Stimulated activated CD8-positive, alpha-beta memory T cell treated with anti-CD3 and anti-CD28 coated beads, Interleukin-4, amount 100 ng/mL, for 1 hour (primary cell): ENCODE measurements at places on chromosomes 5 and 9.

GRCh38 chr9:123880420-123880819 lies 49.5 kb downstream of the DENND1A start:
- DNase-seq, result no peak

DNA sequence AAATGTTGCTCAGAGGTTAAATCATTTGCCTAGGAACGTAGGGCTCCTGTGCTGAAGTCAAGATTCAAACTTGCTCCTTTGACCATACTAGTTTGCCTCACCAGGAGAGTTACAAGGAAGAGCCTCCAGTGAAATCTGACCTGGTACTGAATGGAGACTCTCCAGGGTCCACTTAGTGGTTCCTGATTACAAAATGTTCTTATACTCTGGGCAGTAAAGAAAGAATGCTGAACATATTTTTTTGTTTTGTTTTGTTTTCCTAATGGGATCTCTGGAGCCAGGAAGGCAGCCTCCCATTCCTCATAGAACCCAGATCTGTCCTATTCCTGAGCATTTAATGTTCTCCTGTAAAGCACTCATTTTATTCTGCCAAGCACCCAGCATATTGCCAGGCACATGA lies 256.5 kb upstream of the CLINT1 start:
- DNase-seq, result no peak

DNA sequence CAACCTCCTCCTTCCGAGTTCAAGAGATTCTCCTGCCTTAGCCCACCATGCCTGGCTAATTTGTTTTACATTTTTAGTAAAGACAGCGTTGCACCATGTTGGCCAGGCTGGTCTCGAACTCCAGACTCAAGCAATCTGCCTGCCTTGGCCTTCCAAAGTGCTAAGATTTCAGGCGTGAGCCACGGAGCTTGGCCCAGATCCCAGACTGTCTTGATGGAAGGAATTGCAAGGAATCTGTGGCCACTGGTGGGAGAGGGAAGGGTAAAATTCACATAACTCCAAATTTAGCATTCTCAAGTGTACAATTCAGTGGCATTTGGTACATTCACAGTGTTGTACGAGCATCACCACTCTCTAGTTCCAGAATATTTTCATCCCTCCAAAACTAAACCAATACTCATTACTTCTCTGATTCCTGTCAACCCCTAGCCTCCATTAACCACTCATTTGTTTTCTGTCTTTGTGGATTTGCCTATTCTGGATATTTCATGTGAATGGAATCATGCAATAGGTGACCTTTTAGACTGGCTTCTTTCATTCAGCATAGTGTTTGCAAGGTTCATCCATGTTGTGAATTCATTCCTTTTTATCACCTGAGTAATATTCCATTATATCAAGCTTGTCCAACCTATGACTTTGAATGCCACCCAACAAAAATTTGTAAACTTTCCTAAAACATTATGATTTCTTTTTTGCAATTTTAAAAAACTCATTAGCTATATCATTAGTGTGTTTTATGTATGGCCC lies 8.9 kb upstream of the MYO10 start:
- DNase-seq, result no peak

DNA sequence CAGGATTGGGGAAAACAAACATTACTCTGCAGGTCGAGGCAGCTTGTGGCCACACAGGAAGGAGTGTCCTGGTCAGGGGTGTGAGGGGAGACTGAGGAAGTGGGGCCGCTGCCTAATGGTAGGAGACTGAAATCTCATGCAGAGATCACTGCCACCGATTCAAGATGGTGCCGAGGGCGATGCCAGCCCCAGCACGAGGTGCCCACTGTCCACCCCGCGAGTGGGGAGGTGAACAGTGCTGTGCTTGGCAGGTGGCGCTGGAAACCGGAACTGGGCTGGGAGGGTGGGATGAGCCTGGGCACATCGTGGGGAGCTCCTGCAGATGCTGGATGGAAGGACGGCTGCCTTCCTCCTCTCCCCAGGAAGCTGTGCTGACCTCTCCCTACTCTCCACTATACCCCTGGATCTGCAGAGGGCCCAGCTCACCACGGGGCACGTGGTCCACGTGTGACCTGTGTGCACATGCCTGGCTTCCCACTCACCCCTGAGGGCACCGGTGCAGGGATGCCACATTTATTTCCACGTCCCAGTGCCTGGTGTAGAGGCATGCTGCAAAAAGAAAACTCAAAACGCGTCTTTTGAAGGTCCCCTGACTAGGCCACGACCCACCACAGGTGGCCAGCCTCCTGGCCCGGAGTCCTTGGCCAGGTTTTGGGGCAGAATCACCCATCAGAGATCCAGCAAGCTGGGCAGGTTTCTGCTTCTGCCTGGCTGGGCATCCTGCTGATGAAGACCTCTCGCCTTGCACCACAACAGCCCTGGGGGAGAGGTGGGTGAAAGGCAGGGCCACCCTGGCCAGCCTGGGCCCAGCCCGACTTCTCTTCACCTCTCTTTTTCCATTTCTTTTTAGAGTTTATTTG lies 71.7 kb upstream of the FCN1 start:
- no peak for DNase-seq

DNA sequence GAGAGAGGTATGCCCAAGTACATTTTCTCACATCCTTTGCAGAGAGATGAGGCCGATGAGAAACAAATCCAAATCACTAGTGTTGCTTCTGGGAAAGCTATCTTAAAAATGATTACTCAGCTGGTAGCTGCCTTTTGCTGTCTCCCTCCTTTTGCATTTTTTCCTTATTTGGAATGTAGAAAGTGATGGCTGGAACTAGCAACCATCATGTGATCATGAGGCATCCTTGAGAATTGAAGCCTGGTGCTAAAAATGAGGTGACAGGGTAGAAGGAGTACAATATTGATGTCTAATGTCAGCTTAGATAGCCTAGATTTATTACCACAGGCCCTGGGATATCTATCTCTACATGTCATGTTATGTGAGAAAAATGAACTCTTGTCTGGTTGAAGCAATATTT lies 109.3 kb upstream of the TAF11L2 start:
- no peak for DNase-seq

GRCh38 chr5:6464441-6464840 lies 15.8 kb downstream of the UBE2QL1 start:
- DNase-seq, result no peak

DNA sequence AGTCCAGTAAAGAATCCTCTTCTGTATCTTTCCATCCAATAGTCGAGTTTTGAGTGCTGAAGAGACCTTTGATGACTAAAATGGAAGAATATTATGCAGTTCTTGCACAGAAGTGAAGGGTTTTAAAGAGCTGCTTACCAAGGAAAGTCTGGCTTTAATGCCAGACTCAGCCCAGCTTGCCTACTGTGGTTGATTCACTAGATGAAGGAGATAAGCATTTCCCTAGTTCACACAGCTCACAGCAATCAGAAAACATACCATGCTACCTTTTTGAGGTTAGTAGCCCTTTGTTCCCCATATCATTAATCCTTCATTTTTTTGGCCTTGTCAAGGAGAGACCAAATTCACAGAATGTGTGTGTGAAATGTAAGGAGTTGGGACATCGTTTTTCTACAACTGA lies 15.3 kb downstream of the IFNA5 start:
- no peak for DNase-seq

- no peak for DNase-seq
Observed at GRCh38 chr5:757346-757930, 27.1 kb downstream of the ZDHHC11B start.

- no peak for DNase-seq
Observed at GRCh38 chr9:127587966-127588365, 24.1 kb upstream of the STXBP1 start.

DNA sequence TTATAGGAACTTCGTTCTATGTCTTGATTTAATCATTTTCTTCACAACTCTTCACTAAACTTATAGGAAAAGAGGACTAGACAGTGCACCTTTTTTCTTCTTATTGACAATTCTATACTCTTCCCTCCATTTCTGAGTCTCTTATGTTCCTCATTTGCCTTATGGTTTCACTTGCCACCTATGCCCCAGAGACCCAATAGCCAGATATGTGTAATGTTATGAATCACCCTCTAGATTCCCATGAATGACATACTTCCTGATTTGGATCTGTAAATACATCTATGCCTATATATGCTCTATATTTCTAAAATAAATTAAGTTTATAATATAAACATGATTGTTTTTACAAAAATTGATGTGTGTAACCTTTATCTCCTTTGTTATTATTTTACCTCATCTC lies 514.1 kb upstream of the MEF2C start:
- no peak for DNase-seq

- no peak for DNase-seq
Observed at GRCh38 chr9:130666393-130667119, 2.2 kb downstream of the PRDM12 start.

GRCh38 chr5:132469380-132470009 lies 21.1 kb downstream of the IRF1 start:
- DNase-seq, result no peak

DNA sequence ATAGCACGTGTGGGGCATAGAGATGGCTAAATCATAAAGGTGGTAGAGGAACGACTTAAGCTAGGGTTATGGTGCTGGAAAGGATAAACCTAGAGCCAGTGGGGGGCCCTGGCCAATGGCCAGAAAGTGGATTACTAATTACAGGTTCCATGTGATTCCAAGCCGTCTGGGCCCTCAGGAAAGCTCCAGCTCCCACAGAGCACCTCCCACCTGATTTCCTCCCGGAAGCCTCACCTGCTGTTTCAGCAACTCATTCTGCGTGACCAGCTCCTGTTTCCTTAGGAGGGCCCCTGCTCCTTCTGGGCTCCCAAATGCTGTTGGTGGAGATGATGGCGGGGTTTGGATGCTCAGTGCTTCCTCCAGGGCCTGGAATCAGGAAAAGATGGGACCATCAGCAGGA lies 16.2 kb downstream of the GPX3 start:
- DNase-seq, result no peak

DNA sequence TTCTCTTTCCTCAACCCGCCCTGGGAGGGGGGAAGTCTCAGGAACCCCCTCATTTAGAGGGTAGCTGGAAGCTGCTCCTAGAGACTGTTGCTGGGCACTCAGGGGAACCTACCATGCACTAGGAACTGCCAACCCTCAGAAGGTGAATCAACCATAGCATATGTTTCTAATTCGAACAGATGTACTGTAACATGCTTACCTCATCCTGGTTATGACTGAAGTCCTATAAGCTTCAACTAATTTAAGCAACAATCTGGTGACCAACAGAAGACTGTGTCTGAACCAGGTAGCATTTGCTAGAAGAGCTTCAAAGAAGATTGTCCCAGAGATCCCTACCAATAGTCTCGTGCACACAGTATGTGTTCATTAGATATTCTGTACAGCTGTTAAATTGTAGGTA lies 5.7 kb upstream of the PRDM6 start:
- DNase-seq, result no peak

DNA sequence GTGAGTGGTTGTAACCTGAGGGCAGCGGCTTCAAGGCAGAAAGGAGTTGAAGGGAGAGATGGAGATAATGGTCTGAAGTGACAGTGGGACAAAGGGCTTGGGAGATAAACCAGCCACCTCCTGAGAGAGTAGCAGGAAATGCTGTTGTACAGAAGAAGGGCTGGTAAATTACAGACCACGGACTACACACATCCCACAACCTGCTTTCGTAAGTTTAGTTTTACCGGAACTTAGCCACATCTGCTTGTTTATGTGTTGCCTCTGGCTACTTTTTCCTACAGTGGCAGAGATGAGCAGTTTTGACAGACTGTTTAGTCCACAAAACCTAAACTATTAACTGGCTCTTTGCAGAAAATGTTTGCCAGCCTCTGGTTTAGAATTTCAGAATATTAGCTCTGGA lies 269.5 kb downstream of the ARHGEF28 start:
- no peak for DNase-seq

DNA sequence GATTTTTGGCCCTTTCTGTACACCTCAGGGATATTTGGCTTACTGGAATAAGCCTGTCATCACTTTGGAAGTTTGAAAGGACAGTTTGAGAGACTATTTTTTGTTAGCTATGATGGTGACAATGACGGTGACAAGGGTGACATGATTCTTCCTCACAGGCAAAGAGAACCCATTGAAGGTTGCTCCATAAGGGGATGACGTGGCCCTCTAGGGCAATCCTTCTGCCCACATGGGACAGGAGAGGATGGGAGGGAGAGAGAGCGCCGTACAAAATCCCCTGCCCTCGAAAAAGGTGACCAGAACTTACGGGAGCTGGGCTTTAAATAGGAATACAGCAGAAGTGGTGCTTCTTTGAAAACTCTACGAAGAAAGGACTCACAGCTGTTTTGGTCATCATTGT lies 22.6 kb downstream of the HRH2 start:
- DNase-seq, result no peak

DNA sequence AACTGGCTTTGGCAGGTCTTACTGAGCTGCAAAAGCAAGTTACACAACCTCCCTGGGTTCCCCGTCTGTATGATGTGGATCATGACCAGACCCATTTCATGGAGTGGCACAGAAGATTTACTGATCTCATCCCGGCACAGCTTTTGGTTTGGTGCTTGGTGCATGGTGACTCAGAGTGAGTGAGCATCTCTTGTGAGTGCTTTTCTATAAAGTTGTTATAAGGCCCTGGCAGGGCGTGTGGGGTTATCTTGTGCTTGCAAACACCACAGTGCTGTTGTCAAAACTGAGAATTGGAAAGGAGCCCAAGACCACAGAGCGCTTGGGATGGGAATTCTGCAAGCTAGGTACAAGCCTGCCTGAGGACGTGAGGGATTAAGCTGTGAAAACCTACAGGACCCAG lies 425.2 kb downstream of the GADD45G start:
- DNase-seq, result no peak

GRCh38 chr5:55063220-55063863 lies 39.1 kb upstream of the GZMA start:
- no peak for DNase-seq

- DNase-seq, result no peak
Observed at GRCh38 chr5:107285772-107286171, 385.0 kb downstream of the EFNA5 start.

- no peak for DNase-seq
Observed at GRCh38 chr5:151196556-151197290, 27.2 kb downstream of the CCDC69 start.

GRCh38 chr5:1511651-1512540 lies 11.9 kb downstream of the LPCAT1 start:
- DNase-seq, result no peak

DNA sequence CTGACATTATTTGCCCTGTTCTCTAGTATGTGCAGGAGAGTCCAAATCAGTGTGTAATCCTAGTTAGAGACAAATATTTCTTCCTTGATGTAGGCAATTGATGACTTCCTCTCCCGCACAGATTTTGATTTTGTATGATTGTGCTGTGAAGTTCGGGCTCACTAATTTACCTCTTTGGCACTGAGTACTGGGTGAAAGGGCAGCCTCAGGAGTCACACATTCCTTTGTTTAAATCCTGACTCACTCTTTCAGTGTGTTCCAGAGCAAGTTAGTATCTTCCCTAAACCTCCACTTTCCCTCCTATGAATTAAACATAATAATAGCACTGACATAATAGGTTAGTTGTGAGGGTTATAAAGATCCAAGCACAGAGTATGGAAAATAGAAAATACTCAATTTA lies 269.7 kb downstream of the ISL1 start:
- DNase-seq, result no peak

DNA sequence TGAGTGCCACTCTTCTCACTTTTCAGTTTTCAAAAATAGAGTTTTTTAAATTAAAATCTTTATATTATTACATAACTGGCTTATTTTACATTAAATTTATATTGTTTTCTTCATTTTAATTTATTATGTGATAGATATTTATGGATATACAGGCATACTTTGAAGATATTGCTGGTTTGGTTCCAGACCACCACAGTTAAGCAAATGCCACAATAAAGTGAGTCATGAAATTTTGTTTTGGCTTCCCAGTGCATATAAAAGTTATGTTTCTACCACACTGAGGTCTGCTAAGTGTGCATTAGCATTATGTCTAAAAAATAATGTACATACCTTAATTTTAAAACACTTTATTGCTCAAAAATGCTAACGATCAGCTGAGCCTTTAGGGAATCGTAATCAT lies 47.4 kb downstream of the NDUFS4 start:
- DNase-seq, result no peak

GRCh38 chr9:33131790-33132772 lies 35.1 kb downstream of the B4GALT1 start:
- no peak for DNase-seq
